ENCODE measurements at places on chromosomes 2 and 18. TPM values are rescaled to one million over a fixed set of nuclear protein-coding genes. Genes with fewer than 3 reads are reported as not detected.

ITGA4 gene
- total RNA-seq = 1.4 TPM

LRRC30 gene
- not detected for total RNA-seq

DNAH6 gene
- total RNA-seq = 0.01 TPM

IL1RN gene
- 0.54 TPM for total RNA-seq

NR4A2 gene
- 2.9 TPM for total RNA-seq

SULT1C4 gene
- total RNA-seq = not detected

ZNF892 gene
- total RNA-seq = 0.74 TPM
